Aortic smooth muscle cell (primary cell): ENCODE measurements at places on chromosomes 2 and 18. TPM values are rescaled to one million over a fixed set of nuclear protein-coding genes. Genes with fewer than 3 reads are reported as not detected.

The OSBPL6 gene
- 0.53 and 0.56 TPM in 2 replicates for total RNA-seq

The MYO7B gene
- 0.06 and 0.13 TPM in 2 replicates for total RNA-seq

The IRS1 gene
- total RNA-seq, result 6.2 and 9.4 TPM in 2 replicates

The CYS1 gene
- 1.7 and 2.0 TPM in 2 replicates for total RNA-seq

The SCYGR4 gene
- total RNA-seq, result not detected in 2 replicates

The PRKAG3 gene
- total RNA-seq, result 0.40 and 1.9 TPM in 2 replicates

The EGR4 gene
- total RNA-seq, result not detected in 2 replicates

The CHN1 gene
- 3.6 and 4.4 TPM in 2 replicates for total RNA-seq

The REG3A gene
- not detected in 2 replicates for total RNA-seq

The ARMC9 gene
- total RNA-seq, result 97.6 and 158 TPM in 2 replicates

The CCBE1 gene
- 26.0 and 38.0 TPM in 2 replicates for total RNA-seq

The SERPINB10 gene
- total RNA-seq, result 0.13 TPM in 1 of 2 replicates, not detected in the other

The FAM210A gene
- total RNA-seq, result 18.8 and 19.3 TPM in 2 replicates

The CD207 gene
- not detected in 2 replicates for total RNA-seq

The FAM124B gene
- 2.1 and 3.6 TPM in 2 replicates for total RNA-seq

The DNAH7 gene
- 1.2 and 1.7 TPM in 2 replicates for total RNA-seq

The SLC4A5 gene
- under 0.01 and 0.31 TPM in 2 replicates for total RNA-seq

The LMAN2L gene
- 19.0 and 19.3 TPM in 2 replicates for total RNA-seq

The TSPYL6 gene
- not detected in 2 replicates for total RNA-seq

The IL1F10 gene
- not detected in 2 replicates for total RNA-seq

The TCF7L1 gene
- total RNA-seq, result 2.0 and 4.6 TPM in 2 replicates

The SKOR2 gene
- not detected in 2 replicates for total RNA-seq

The PLGLB2 gene
- total RNA-seq, result 0.53 and 0.87 TPM in 2 replicates

The KLHL41 gene
- total RNA-seq, result 0.87 and 1.1 TPM in 2 replicates

The PLEK gene
- under 0.01 and 0.13 TPM in 2 replicates for total RNA-seq

The FOXI3 gene
- total RNA-seq, result not detected in 2 replicates

The KLHL29 gene
- 4.0 and 4.4 TPM in 2 replicates for total RNA-seq

The CTLA4 gene
- not detected in 2 replicates for total RNA-seq

The RNF138 gene
- 16.0 and 16.5 TPM in 2 replicates for total RNA-seq

The CACNB4 gene
- 0.79 and 1.3 TPM in 2 replicates for total RNA-seq

The ERCC3 gene
- 34.3 and 42.9 TPM in 2 replicates for total RNA-seq

The CNDP1 gene
- 0.06 TPM in 1 of 2 replicates, not detected in the other for total RNA-seq

The EPAS1 gene
- 70.4 and 99.0 TPM in 2 replicates for total RNA-seq

The SSB gene
- 102 TPM in 2 replicates for total RNA-seq

The MSTN gene
- under 0.01 and 0.12 TPM in 2 replicates for total RNA-seq

The RRM2 gene
- total RNA-seq, result 21.9 and 40.6 TPM in 2 replicates

The COLEC11 gene
- total RNA-seq, result 0.31 and 0.92 TPM in 2 replicates

The RAX gene
- not detected in 2 replicates for total RNA-seq

The GPR155 gene
- 2.0 and 2.1 TPM in 2 replicates for total RNA-seq

The CYRIA gene
- total RNA-seq, result 0.87 and 1.5 TPM in 2 replicates

The MRPS5 gene
- 39.3 and 47.0 TPM in 2 replicates for total RNA-seq

The SPEG gene
- 11.1 and 25.1 TPM in 2 replicates for total RNA-seq

The MAP2 gene
- 7.1 and 23.7 TPM in 2 replicates for total RNA-seq

The RAB6C gene
- total RNA-seq, result under 0.01 TPM in 1 of 2 replicates, not detected in the other

The TNFAIP6 gene
- total RNA-seq, result 20.5 and 25.2 TPM in 2 replicates

The SERPINB8 gene
- 20.1 and 21.6 TPM in 2 replicates for total RNA-seq

The TMEM178A gene
- total RNA-seq, result 1.5 and 1.7 TPM in 2 replicates

The DNAJB2 gene
- total RNA-seq, result 39.4 and 43.2 TPM in 2 replicates

The CXXC1 gene
- total RNA-seq, result 31.4 and 34.5 TPM in 2 replicates

The SFT2D3 gene
- total RNA-seq, result 4.4 TPM in 2 replicates

The DAW1 gene
- total RNA-seq, result 1.4 and 4.1 TPM in 2 replicates

The COLEC12 gene
- total RNA-seq, result 21.6 and 24.0 TPM in 2 replicates
